CD4-positive, alpha-beta T cell treated with Interleukin-1 beta for 1 hour (primary cell): ENCODE measurements at places on chromosomes 6 and 20.

DNA sequence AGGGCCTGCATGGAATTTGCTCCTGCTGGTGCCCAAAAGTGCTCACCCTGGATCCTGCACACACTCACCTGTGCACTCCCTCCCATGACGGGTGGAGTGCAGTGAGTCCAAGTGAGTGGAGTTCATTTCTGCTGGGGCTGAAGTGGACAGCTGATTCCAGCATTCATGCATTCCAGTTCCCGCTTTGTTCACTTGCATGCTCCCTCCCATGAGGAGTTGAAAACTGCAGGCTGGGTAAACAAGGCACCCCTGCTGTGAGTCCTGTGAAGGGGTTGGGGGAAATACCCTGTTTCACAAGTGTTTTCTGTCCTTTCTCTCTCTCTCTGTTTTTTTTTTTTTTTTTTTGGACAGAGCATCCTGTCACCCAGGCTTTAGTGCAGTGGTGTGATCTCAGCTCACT, 454.1 kb upstream of the NOX3 start:
- DNase-seq = no peak

DNA sequence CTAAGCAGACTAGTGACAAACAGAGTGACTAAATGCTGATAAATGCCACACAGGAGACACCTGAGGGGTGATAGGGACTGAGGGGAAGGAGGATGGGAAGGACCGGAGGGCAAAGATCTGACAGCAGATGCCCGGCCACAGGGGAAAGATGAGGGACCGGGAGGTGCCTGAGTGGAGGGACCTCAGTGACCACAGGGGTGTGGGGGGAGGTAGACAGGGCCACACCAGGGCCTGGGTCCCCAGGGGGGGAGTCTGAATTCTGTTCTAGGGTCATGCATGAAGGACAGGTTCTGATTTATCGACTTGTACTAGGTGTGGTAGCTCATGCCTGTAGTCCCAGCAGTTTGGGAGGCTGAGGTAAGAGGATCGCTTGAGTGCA, 6.9 kb downstream of the BCAS4 start:
- DNase-seq = no peak

- DNase-seq = no peak
Observed at GRCh38 chr6:9484091-9484490, 930.8 kb downstream of the TFAP2A start.

DNA sequence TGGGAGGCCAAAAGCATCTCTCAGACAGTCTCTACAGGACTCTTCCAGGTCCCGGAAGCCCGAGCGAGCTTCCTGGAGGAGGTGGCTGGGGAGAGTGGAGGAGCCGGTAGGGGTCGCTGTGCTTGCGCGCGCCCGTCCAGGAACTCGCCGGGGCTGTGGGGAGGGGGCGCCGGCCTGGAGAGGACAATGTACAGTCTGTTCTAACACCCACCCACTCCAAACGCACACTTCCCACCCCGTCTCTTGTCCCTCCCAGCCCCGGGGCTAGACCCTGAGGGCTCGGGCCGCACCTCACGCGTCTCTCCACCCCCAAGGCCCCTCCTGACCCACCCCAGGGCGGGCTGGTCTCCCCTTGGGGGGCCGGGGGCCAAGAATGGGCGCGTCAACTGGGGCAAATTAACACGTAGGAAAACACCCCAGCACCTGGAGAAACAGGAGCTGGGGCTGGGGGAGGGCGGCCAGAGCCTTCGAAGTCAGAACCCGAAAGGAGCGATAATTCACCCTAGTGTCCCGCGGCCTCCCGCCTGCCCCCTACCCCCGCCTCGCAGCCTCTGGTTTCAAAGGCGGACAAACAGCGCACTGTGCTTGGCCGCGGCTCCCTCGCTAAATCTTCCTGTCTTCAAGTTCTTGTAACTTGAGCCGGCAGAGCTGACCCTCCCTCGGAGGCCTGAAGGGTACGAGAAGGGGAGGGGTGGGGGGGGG, 103.2 kb upstream of the FOXP4 start:
- DNase-seq = no peak

GRCh38 chr20:35619196-35620095, 3.8 kb downstream of the SPAG4 start:
- peak; percentile 76 for DNase-seq

DNA sequence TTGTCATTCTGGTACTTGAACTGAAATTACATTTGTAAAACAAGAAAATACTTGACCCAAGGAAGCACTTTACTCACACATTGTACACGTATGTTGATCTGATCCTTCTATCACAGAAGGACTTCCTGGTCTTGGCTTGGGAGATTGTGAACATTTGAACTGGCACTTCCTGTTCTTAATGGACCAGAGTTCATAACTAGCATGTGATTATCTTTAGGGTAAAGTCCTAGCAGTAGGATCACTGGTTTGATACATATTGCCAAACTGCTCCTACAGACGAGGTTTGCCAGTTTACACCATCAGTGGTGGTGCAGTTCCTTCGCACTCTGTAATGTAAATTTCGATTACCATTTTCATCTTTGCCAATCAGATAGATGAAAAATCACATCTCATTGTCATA, 12.7 kb downstream of the HECA start:
- no peak for DNase-seq

DNA sequence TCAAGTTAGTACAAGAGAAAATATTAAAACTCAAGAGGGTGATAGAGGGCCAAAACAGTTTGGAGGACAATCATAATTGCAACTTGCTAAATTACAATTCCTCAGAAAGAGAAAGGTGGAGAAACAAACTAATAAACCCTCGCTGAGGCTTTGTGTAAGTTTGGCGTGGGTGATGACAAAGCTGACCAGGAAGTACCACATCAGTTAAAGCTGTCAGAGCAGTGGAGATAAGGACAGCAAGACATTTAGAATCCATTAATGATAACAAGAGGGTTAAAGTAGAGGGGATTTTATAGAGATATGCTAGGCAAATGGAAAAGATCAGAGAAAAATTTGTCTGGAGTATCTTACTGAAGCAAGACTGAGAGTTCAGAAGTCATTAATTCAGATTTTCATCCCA, 334.4 kb downstream of the TFAP2B start:
- no peak for DNase-seq

- DNase-seq = no peak
Observed at GRCh38 chr6:109767961-109768360, 76.9 kb downstream of the FIG4 start.

DNA sequence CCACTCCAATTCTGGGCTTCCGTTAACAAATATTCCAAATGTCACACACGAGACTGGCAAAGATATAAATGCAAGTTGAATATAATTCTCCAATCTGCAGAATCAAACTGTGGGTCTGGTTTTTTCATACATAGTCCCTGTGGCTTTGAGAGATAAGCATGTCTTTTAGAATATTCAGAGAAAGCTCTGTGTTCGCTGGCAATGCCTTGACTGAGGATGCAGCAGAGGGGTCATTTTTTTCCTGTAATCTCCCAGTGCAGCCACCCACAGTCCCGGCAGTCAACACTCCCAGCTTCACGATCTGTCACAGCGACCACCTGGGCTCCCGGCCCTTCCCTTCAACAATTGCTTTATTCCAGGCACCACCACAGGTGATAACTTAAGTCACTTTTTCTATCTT, 30.5 kb downstream of the MUC22 start:
- no peak for DNase-seq

GRCh38 chr6:67431076-67431475, 1204.0 kb upstream of the ADGRB3 start:
- no peak for DNase-seq

DNA sequence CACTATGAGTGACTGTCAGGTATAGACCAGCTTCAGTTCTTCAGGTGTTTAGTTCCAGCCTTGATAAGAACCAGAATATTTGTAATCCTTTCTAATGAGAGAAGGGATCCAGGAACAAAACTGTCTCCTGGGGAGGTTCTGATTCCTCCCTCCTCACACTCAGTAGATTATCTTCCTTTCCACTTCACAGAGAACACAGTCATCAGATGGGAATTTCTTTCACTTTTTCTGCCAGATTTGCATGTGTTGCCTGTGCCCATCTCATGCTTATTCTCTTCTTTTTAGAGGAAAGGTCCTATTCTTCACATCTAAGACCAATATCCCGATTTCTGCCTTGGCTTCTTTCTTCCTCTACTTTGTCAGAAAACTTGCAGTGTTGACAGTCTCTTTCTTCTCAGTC, 50.8 kb downstream of the CD109 start:
- DNase-seq = no peak

DNA sequence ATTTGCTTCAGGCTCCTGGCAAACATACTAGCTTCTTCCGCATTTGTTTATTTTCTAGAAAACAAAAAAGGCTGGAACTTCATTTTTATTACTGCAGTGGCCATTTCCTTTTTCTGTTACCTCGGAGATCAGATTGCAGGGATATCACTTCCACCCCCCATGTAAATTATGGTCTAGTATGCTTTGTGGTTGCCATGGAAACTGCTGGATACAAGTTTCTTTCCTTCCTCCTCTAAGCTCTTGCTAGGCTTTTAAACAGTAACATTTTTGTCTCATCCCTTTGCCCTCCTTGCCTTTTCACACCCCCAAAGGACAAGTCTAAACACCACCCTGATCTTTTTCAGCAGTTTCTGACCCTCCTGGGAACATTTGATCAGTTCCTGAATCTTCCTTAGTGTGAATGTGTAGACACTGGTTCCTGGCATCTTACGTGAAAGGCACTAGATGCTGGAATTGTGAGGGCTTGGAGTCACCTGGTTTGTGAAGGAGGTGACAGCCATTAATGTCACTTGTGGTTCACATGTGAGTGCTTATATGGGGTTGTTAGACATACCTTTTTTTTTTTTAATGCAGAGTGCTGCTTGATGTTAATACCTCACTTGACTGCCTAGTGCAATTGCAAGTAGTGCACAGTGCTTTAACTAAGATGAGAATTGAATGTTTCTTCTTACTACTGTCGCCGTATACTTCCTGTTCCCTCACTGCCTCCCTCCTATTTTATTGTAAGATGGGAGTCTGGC, 181.6 kb downstream of the JARID2 start:
- DNase-seq = peak; percentile 31

DNA sequence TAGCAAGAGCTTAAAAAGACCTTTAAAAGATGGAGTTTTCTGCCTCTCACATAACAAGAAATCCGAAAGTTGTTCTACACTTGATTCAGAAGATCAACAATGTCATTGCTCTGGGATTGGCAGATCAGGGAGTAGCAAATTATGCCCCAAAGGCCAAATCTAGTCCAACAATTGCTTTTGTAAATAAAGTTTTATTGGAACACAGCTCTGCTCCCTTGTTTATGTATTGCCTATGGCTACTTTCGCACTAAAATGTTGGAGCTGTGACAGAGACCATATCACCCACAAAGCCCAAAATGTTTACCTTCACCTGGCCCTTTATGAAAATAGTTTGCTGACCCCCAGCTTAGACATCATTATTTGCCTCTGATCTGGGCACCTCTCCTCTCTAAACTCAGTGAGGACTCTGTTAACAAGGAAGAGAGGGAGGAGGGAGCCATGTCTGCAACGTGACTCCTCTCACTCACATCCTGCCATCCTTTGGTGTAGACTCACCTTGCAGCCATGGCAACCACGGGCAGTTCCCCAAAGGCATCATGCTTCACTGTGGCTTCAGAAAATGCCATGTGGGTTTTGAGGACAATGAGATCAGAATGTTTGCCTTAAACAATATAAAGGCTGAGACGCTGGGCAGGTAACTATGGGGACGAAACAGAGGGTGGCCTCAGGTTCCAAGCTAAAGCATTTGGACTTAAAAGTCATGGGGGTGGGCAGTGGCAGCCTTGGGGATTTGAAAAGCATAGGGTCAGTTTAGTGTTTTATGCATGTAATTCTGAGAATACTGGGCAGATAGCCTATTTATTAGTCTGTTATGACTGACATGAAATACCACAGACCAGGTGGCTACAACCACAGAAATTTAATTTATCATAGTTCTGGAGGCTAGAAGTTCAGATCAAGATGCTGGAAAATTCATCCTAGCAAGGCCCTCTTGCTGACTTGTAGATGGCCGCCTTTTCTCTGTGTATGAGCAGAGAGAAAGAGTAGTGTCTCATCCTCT, 149.7 kb upstream of the TNFAIP3 start:
- peak; percentile 88 for DNase-seq

DNA sequence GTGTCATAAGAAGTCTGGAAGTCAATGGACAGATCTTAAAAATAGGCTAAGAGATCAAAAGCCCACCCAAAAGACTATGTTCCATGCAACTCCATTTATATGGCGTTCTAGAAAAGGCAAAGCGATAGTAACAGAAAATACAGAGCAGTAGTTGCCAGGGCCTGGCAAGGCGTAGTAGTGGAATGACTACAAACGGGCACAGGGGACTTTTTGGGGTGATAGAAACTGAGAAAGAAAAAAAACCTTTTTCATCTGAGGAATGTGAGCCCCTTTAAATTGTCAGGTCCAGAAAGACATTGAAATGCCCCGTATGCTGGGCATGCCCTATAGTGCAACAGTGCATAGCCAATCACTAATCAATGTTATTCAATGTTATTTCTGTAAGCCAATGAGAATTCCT, 47.2 kb upstream of the FAM50B start:
- DNase-seq = no peak

DNA sequence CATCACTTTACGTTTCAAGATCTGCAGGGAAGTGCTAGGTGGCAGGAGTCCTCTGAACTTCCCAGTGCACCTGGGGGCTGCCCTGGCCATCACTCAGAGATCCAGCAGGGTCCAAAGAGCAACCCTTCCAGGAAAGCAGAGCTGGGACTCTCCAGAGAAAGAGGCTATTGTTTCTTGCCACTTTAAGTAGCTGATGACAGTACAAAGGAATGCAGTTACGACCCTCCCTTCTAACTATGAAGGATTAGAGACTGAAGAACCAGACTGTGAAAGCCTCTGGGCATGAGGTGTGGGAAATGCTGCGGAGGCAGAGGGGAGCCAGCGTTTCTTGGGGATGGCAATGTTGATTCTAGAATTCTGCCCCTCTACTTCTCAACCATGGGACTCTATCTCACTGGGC, 189.1 kb upstream of the SUPT3H start:
- DNase-seq = no peak

GRCh38 chr20:8153281-8153908, 21.3 kb downstream of the PLCB1 start:
- DNase-seq = no peak

DNA sequence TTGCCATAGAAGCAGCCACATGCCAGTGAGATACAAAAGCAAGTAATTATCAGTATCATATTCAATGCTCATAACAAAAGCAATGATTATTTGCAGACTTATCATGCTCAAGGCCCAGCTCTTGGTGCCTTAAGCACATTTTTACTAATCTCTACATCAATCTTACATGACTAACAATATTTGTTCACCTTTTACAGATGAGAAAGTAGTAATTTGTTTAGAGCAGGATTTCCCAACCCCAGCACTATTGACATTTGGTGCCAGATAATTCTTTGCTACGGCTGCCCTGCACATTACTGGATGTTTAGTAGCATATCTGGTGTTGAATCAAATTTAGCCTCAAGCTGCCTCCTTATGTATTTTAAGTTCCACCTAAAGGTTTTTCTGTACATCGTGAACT, 19.0 kb upstream of the DOK5 start:
- DNase-seq = no peak

DNA sequence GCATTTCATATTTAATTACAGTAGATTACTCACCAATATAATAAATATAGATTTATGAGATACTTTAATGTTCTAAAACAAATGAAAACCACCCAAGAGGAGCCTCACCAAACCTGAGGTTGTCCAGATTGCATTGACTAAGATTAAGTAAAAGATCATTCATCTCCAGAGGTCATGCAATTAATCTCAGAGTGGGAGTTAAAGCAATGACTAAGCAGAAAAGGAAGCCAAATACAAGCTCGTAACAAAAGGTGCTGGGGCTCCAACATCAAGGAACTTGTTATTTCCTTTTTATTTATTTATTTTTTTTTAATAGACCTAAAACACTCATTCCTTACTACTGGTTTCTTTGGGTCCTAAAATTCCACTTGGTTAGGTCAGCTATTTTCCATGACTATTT, 57.7 kb downstream of the RSPO3 start:
- DNase-seq = no peak

GRCh38 chr20:62543470-62544302, 67.9 kb upstream of the GATA5 start:
- no peak for DNase-seq
